ENCODE measurements at places on chromosomes 1 and 21.

DNA sequence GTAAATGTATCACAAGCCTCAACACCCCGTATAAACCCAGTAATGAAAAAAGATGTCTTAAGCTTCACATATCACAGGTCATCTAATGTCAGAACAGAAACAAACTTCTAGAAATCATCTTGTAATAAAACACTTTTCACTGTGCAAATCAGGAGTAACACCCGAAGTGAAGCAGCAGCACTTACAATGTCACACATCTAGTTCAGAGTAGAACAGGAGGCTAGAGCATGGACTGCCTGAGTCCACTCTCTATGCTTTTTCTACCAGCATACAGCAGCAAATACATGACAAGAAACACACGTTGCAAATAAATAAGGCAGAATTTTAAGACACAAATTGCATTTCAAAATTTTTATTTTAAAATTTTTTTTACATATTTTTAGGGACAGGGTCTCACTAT is 57.2 kb downstream of the AKT3 start:
- DNase-seq: no peak

- DNase-seq: no peak
Measured at GRCh38 chr1:11078631-11079030, 18.8 kb upstream of the SRM start.

GRCh38 chr1:11342621-11343032 is 69.6 kb downstream of the UBIAD1 start:
- no peak for DNase-seq

DNA sequence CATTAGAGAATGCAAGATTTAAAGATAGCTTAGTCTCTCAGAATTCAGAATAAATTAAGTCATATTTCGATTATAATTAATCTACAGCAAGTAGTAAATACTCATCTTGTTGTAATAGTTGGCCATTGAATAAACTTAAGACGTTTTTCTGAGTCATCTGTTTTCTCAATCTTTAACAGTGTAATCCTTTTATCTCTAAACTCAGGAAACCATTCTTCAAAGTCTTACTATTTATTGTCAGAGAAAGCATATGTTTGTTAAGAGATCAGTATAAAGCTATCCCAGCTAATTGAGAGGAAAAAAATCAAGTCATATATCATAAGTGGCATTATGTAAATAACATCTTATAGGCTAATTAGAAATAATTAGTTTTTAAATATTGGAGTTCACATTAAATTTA is 201.2 kb upstream of the ADAMTS5 start:
- no peak for DNase-seq

DNA sequence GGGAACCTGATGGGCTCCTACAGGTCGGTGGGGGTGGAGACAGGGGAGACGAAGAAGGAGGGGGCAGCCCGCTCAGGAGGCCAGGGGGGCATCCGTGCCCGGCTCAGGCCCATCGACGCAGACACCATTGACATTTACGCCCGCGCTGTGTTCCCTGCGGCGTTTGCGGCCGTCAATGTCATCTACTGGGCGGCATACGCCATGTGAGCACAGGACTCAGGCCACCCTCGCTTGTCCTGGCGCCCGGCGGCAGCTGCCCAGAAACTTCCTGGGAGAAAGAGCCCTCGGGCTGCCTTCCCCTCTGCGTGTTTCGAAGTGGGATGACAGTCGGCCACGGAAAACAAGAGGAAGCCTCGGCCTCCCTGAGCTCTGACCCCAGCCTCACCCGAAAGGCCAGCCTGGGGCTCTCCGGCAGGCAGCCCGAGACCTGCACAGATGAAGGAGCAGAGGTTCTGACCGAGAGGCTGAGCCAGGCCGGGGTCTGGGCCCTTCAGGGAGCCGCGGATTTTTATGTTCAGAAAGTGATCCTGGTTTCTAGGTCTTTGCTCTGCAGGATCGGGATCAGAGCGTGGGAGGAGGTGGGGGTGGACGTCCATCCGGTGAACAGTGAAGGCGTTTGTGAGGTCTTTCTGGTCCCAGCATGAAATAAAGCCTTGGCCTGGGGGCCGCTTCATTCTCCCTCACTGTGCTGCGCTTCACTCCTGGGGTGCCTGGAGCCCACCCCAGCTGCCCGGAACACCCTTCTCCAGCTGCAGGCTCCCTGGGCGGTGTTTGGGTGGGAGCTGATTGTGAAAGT is 11.1 kb downstream of the GABRD start:
- DNase-seq: no peak

GRCh38 chr1:218983433-218983832 is 190.2 kb upstream of the LYPLAL1 start:
- DNase-seq: no peak

DNA sequence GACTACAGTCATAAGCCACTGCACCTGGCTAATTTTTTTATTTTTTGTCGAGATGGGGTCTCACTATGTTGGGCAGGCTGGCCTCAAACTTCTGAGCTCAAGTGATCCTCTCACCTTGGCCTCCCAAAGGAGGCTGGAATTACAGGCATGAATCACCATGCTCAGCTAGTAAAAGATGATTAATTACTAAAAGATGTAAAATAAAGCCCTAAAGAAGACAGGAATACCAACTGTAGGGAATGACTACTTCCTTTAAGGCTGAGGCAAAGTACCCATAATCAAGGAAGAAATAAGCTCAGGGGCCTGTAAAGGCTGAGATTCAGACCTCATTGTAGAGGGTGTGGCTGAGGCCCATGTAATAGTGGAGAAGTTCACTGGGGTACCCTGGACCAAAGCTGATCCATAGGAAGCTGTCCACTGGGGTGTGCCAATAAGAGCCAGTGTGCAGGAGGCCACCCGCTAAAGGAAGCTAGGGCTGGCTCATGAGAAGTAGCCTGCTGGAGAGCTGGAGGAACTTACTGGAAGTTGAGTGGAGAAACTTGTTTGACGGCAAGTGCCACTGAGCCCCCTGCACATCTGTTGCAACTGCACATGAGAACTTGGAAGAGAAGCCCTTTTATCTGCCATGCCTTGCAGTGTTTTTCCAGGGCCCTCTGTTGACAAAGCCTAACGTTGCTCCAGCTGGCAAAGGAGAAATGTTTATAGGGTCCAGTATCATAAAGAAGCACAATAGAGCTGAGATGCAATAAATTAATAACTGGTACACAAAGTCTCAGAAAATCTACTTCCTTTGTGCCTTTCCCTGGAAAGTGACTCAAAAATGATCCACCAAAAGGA is 17.8 kb upstream of the SERTAD4 start:
- DNase-seq: no peak

- DNase-seq: no peak
Measured at GRCh38 chr1:40316595-40317393, at the start of gene COL9A2. Gene COL9A2, minus strand, starts transcription at chr1:40317286. Its CDS starts 89 bp downstream, at chr1:40317197.

DNA sequence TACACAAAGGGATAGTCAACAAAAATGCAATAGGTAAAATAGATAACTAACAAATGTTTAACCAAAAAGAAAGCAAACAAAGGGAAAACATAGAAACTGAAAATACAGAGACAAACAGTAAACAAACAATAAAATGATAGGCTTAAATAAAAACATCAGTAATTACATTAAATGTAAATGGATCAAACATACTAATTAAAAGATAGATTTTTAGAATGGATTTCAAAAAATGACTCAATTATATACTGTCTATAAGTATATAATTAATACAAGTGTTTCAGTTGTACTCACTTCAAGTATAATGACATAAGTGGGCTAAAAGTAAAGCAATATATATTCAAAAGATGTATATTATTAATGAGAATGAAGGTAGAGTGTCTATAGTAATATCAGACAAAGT is 101.1 kb downstream of the MRPS6 start:
- no peak for DNase-seq

- no peak for DNase-seq
Measured at GRCh38 chr1:78358165-78358564, 132.6 kb upstream of the PTGFR start.

DNA sequence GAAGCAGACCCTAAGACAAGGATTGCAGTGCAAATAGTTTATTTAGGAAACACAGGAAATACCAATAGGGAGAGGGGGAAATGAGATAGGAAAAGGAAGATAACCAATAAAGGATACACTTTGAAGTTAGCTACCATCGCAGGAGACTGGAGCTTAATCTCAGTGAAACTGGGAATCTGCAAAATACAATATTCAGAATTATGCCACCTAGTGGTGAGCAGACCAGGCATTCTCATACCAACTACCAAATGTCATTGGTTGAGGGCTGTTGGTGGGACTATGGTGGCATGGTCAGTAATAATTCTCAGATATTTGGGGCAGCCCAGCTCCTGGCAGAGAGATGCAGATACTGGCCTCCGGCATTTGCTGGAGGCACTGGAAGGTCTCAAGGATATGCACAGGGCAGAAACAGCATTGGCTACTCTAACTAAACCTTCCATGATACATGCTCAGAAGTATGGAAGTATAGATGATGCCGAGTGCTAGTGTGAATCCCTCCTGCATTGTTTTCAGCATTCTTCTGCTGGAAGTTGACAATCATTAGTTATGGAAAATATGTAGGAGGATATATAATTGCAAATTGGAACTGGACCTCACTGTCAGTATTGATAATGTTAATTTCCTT is 11.8 kb upstream of the ZFP69B start:
- no peak for DNase-seq

DNA sequence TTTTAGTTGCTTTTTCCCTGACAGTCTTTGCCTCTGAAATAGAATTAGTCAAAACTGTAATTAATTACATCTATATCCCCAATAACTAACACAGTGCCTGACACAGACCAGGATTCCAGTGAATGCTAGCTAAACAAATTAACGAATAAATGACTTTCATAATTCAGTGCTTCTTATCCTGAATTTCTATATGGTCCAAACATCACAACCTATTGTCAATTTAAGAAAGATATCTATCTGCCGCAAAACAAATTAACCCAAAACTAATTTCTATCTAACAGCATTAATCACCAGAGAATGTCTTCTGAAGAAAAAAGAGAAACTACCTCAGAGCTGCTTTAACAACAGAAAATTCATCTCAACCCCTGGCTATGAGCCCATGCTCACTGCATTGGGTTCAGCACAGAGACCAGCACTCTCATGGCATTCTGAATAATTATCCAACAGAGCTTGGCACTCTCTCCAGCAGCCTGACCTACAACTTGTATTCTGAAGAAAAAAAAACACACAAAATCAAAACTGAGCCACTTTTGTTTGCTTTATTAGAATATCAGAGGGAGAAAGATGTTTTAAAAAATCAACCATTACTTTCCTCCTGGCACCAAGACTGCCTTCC is 547.3 kb upstream of the BEND5 start:
- DNase-seq: no peak

DNA sequence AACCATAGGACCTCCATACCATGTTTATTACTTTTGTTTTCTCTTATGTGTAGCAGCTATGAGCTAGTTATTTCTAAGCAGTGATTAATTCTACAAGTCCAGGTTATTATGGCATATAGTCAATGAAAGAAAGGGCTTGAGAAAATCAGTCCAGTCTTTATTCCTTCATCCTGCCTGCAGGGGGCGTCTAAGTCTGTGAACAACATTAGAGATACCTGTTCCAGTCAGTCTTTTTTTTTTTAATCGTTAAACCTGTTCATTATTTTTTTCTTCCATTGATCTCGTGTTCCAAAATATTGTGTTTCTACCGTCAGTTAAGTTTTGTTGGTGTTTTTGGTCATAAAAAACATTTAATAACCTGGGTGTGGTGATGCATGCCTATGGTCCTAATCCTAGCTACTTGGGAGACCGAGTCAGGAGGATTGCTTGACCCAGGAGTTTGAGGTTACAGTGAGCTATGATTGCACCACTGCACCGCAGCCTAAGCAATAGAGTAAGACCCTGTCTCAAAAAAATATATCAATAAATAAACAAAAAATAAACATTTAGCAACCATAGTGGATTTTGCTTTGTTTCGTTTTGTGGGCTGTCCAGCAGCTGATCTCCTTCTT is 29.4 kb upstream of the CD2 start:
- no peak for DNase-seq

- DNase-seq: no peak
Measured at GRCh38 chr1:24914226-24915069, 15.6 kb downstream of the RUNX3 start.

DNA sequence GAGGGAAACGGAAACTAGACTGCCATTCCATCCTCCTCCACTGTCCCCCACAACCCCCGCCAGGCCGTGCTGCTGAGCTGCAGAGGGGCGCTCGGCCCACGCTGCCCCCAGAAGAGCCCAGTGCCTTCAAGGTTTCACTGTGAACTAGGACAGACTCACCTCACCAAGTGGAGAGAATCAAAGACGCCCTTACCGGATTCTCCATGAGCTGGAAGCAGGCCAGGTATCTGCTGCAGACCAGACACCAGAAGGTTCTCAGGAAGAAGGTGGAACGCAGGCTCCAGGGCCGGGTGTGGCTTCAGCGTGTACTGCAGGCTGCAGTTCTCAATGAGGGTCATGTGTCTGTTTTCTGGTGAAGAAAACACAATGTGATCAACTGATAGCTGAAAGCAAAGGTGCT is 30.6 kb downstream of the NPHP4 start:
- no peak for DNase-seq

DNA sequence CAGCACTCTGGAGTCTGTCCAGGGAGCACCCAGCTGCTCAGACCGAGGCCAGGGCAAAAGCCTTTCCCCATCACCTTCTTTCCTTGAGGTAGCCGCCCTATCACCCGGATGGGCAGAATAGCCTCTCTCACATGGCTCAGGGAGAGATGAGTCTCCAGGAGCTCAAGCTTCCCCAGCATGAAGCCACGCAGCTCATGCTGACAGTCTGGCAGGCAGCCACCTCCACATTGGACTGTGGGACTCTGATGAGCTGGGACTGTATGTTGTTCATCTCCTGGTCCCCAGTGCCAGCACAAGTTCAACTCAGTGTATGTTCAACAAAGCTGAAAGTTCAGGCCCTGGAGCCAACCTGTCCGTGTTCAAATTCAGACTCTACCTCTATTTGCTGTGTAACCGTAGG is 75.2 kb upstream of the ZC3H12A start:
- DNase-seq: no peak

GRCh38 chr1:41452704-41453290 is 31.7 kb downstream of the EDN2 start:
- DNase-seq: no peak

DNA sequence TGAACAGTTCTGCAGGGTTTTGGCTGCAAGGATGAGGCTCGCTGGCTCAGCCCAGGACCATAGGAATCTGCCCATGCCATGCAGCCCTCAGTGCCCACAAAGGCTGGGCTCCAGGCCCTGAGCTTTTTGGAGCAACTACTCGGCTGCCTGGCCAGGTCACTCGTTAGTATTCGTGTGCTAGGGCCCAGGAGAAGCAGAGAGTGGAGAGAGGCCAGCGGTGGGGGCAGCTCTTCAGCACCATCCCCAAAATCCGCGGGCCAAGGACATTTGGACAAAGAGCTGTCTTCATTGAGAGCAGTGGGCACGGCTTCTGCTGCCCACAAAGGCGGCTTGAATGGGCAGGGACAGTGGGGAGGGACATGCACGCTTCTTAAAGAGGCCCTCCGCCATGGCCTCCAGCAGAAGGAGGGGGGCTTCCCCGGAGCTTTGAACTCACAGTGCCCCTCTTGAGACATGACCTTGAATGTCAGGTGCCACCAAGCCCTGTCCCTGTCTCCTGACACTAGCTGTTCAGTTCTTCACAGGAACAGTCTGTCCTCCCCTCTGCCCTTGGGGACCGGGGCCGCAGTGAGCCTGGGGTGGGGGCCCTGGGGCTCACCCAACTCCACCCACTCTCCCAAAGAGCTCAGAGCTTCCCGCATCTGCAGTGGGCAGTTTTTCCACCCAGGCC is 106.1 kb upstream of the ARHGEF16 start:
- DNase-seq: no peak

- no peak for DNase-seq
Measured at GRCh38 chr1:204983136-204983535, 59.9 kb upstream of the CNTN2 start.
